ENCODE measurements at places on chromosomes 12 and 14.

DNA sequence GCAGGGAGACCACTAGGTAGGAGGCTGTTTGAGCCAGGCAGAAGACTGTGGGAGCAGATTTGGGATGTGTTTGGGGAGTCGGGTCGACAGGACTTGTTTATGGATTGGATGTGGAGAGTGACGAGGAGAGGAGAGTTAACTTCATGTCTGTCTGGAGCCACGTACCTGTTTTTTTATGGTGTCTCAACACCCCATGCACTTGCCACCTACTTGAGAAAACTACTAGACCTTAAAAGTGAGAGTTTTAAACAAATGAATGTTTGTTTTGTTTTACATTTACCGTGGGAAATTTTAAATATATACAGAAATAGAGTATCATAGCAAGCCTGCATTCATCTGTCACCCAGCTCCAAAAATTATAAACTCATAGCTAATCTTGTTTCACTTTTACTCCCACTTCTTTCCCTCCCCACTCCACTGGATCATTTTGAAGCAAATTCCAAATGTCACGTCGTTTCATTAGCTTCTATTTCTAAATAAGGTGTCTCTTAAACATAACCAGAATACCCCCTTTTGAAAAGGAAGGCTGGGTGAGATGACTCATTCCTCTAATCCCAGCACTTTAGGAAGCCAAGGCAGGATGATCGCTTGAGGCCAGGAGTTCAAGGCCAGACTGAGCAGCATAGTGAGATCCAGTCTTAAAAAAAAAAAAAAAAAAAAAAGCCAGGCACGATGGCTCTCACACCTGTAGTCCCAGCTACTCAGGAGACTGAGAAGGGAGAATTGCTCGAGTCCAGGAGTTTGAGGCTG is 136.2 kb downstream of the ANO6 start:
- DNase-seq, result no peak

GRCh38 chr14:94400422-94400841 is 12.0 kb upstream of the SERPINA1 start:
- DNase-seq, result no peak

DNA sequence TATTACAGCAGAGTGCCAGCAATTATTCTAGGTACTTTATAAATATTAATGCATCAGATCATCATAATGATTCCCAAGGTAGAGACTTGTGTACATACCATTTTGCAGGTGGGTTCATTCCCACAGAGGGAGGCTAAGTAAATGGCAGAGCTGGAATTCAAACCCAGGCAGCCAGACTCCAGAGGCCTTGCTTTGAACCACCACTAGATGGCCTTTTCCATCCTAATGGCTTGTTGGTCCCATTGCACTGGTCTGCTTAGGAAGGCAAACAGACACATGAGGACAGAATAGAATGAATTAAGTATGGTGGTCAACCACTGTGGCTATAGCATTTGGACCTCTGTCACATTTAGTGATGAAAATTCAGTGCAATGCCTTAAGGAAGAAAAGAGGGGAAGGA is 158.7 kb downstream of the METTL25 start:
- DNase-seq, result no peak

- no peak for DNase-seq
Measured at GRCh38 chr12:112839386-112839972, 47.9 kb downstream of the RPH3A start.

Data from vagina (tissue), 2 donors.